Inflammatory macrophage (primary cell): ENCODE measurements at places on chromosomes 6 and 20.

GRCh38 chr6:159042003-159042825, 2.6 kb downstream of the TAGAP start:
- peak; percentile 82 for DNase-seq

DNA sequence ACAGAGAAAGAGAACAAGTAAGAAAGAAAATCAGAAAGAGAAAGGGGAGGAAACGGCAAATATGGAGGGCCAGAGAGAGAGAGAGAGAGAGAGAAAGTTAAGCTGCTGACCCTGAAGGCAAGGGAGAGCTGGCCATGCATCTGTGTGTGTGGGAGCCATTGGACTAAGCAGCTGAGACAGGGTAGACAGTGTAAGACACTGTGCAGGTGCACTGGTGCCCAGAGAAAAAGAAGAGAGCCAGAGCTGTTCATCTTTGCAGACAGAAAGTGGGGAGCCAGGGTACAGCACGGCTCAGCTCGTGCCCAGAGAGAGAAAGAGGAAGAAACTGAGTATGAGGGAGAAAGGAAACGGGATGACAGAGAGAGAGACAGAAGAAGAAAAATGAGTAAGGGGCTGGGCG, 24.2 kb upstream of the ZNF318 start:
- no peak for DNase-seq

DNA sequence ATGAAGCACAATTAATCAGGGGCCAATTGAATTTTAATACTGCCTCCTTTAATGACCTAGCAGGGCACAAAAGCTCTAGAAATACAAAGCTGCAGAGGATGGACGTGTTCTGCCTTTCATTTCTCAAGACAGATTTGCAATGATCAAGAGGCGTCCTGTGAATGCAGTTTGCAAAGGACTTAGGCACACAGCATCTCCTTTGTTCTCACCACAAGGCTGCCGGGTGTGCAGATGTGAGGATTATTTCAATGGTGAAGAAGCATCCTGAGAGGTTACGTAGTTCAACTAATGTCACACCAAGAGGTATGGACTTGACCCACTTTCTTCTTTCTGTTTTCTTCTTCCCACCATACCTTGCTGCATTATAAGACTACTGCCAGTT, 42.9 kb upstream of the SPTLC3 start:
- no peak for DNase-seq

DNA sequence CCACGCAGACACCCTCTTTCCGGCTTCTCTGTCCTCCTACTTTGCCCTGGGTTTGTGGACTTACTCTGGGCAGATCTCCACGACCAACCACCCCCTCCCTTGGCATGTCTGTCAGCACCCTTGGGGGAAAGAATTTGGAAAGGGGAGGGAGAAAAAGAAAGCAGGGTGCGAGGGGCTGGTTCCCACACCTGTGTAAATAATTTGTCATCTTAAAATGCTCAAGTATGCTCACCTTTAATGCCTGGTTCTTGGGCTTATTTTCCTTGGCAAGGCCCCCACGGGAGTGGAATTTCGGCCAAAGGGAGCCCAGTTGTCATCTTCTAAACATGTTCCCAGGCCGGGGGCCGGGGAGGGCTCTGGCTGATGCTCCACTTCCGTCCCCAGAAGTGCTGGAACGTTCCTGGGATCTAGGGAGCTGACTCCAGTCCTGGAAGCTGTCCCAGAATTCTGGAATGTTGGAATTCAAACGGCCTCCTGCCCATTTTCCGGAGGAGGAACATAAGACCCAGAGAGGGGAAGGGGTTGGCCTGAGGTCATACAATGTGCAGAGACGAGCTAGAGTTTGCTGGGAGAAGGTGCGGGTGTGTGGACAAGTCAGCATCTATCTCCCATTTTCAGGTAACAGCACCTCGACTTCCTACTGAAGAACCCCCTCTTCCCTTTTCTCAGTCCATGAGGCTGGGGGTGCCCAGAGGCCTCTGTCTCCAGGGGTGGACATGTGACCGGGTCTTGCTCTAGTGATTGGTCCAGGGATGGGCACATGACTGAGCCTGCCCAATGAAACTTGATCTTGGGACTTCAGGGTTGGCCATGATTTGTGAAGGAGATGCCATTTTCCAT, 122.3 kb downstream of the CEBPB start:
- no peak for DNase-seq

- DNase-seq: no peak
Measured at GRCh38 chr6:14620522-14620921, 502.9 kb downstream of the CD83 start.

- DNase-seq: peak; percentile 49
Measured at GRCh38 chr6:46760925-46761324, 14.2 kb downstream of the ANKRD66 start.

DNA sequence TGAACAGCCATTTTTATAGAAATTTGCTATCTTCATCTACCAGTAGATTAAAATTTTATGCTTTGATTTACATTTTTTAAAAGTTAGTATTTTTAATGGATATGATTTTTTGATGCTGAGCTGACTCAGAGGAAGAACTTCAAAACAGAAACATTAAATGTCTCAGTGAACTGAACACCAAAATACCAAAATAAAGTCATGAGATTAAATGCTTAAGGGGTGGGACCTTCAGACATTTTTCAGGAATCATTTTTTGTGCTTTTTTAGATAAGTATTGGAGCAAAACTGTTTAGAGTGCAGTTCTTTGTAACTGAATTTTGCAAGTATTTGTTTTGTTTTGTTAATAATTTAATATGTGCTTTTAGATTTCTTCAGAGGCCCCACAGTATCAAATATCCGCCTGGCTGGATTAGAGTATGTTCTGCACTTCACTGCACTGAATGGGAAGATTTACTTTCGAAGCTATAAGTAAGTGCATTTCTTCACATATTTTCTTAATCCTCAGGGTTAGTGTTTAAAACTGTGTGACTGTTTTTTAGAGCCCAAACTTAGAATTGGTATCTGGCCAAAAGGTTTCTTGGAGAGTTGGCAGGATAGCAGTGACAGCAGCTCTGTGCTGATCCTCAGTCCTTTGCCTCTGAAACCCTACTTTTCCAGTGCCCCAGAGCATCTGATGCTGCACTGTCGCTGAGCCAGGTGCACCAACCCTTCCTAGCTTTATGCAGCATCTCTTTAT, 33.7 kb downstream of the RPF2 start:
- no peak for DNase-seq

- DNase-seq: no peak
Measured at GRCh38 chr20:44355498-44356352, at the start of gene HNF4A. HNF4A (plus strand) TSS chr20:44355699; CDS start chr20:44355805, 106 bp downstream.

GRCh38 chr6:17458966-17459365, 65.6 kb downstream of the CAP2 start:
- no peak for DNase-seq

DNA sequence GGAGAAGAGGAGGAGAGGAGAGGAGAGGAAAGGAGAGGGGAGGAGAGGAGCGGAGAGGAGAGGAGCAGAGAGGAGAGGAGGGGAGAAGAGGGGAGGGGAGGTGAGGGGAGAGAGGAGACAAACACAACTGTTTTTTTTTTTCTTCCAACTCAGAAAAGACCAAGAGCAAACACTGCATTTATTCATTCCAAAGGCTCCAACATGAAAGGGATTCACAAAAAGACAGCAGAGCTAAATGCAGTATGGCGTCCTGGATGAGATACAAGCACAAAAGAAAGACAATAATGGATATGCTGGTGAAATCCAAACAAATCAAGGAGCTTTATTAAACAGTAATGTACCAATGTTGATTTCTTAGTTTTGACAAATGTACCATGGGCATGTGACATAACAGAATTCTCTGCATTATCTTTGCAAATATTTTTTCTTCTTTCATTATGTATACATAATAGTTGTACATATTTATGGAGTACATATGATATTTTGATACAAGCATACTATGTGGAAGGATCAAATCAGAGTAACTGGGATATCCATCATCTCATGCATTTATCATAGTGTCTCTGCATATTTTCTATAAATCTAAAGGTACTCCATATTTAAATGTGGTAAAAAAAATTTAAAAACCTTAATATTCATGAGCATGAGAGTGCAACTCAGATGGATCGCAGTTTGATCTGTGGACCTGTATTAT, 204.6 kb downstream of the CBLN4 start:
- no peak for DNase-seq

- no peak for DNase-seq
Measured at GRCh38 chr6:45420909-45421708, 43.4 kb upstream of the SUPT3H start.

DNA sequence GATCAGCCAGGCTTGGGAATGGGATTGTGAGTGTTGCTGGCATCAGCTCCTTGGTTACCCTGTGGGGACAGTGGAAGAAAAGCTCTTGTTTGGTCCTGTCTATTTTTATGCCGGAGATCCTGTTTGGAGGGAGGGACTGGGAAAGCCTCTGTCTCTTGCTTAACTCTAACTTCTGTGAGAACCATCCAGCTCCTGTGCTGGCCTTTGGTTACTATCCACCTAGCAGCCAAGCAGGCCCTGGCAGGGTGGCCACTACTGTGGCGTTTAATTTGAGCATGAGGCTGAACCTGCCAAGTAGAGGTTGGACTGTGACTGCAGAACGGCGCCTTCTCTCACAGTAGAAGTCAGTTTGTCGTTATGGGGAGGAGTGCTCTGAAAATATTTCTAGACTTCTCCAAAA, 193.3 kb downstream of the UTRN start:
- no peak for DNase-seq
